ENCODE measurements at places on chromosomes 4 and X.

DNA sequence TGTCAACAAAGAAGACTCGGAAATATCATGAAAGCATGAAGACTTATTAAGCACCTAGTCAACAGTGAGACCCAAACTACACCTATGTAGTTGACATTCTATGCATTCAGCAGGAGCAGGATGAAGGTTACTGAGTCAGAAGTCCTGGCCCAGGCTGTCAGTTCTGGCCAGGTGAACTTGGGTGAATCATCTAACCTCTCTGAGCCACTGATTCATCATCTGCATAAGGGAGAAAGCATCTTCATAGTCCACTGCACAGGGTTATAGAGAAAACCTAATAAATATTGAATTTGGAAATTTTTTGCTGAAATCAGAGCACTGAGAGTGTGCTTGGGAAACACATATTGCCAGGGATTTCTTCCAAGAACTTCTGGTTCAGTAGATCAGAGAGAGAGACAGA lies 296.0 kb upstream of the SFRP2 start:
- no peak for DNase-seq

GRCh38 chrX:150762258-150763165 lies 69.3 kb downstream of the MTMR1 start:
- no peak for DNase-seq

- DNase-seq: no peak
Measured at GRCh38 chr4:38015886-38016515, 55.8 kb downstream of the PTTG2 start.

GRCh38 chrX:8711401-8711800 lies 20.5 kb downstream of the ANOS1 start:
- no peak for DNase-seq

- DNase-seq: no peak
Measured at GRCh38 chr4:41631523-41631922, 93.6 kb downstream of the LIMCH1 start.

DNA sequence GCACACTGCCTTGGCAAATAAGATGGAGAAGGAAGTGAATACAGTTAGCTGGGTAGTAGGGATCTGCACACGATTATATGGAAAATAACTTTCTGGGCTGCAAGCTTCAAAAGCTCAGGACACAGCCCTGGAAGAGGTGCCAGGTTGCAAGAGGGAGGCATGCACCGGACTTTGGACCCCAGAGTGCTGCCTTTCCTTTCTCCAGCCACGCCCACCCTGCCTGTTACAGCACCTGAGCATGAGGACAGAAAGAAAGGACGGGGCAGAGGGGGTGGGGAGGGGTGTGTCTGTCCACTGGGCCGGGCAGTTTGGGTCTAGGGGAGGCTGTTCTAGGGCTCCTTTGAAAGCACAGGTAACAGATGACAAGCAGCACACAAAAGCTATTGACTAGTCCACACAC lies 152.8 kb downstream of the ENPP6 start:
- DNase-seq: no peak

GRCh38 chr4:139848028-139848427 lies 182.4 kb downstream of the MGST2 start:
- DNase-seq: no peak

DNA sequence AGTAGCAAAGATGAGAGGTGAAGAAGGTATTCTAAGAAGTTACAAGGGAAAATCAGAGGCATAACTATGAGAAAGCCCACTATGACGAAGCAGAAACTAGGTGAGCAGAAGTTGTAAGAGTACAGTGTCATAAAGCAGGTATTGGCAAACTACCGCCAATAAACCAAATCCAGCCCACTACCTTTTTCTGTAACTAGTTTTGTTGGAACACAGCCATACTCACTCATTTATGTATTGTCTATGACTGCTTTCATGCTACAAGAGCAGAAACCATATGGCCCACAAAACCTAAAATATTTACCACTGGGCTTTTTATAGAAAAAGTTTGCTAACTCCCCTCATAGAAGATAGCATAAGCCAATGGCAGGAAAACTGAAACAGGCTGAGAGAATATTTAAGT lies 31.8 kb upstream of the ZCCHC13 start:
- DNase-seq: no peak

- DNase-seq: no peak
Measured at GRCh38 chr4:45646885-45647590, 476.8 kb downstream of the GABRG1 start.

DNA sequence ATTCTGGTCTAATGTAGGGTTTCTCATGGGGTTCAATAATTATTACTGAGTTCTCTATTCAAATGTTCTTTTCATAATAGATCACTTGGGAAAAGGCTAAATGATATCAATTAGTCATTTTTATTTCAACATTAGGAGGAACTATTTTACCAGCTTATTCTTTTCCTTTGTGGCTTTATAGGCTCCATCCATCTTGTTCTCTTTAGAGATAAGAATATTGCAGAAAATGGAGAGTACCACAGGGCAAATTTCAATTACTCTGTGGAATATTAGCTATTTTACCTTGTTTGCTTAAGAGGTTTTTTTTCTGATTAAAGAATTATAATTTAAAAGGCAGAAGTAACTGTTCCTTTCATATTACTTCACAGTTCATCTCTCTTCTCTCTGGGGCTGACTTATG lies 55.8 kb downstream of the MAP9 start:
- DNase-seq: no peak

DNA sequence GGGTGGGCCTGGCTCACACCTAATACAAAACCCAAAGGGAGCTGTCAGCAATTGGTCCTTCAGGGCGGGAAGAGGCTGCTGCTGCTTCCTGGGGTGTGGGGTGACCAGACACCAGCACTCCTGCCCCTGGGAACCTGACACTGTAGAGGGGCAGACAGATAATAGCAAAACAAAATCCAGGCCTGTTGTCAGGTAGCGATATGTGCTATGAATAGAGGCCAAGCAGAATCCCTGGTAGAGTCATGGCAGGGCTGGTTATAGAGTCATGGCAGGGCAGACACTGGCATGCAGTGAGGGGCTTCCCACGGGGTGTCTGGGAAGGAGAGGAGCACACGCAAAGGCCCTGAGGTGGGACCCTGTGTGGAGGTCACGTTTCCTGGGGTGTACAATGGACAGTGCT lies 79.6 kb upstream of the PSAPL1 start:
- no peak for DNase-seq

DNA sequence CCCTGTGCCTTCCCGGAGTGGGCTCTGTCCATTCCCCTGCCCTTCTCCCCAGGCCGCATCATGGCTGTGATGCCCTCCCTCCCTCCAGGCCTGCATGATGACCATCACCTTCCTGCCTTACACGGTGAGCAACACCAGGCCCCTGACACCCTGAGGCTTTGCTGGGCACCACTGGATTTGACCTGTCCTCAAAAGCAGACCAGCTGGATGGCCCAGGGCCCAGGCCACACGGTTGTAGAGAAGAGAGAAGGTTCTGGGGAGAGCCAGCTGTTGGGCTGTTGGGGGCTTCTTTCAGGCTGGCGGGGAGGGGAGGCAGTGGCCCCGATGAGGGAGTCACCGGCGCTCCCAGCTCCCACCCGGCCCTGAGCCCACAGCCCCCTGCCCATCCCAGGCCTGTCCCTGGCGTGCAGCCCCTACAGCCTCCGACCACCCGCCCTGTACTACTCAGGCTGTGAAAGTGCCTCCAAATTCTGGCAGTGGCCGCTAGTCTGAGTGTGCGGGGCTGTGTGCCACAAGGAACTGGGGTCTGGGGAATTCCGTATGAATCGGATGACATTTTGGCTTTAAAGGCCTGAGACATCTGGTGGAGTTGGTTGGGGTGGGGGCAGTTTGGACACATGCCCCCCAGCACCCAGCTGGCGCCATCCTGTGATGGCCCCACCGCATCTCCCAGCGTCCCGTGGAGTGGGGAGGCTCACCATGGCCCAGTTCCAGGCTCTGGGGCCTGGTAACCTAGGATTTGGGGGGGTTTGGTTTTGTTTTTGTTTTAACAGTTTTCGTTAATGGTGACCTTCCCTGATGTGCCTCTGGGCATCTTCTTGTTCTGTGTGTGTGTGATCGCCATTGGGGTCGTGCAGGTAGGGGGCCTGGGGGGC lies 19.6 kb downstream of the TMEM175 start:
- DNase-seq: no peak

DNA sequence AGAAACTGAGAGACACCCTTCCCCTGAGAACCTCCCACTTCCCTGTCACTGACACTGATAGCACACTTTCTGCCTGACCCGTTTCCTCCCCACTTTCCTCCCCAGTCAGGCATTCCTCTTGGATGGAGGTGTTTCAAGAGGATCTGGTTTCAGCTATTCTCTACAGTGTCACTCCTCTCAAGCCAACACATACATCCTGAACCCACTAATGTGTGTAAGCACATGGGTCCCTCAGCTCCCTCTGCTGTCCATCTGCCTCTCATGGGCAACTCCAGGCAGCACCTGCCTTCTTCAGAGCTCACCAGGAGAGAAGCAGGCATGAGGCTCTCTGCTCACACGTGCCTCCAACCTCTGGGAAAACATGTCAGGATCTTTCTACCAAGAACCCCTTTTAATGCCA lies 207.6 kb downstream of the NAF1 start:
- DNase-seq: no peak

- no peak for DNase-seq
Measured at GRCh38 chrX:39497702-39498265, 600.0 kb downstream of the BCOR start.

GRCh38 chr4:157792716-157793115 lies 380.1 kb downstream of the GASK1B start:
- DNase-seq: no peak

GRCh38 chrX:56468441-56468840 lies 95.0 kb upstream of the UBQLN2 start:
- no peak for DNase-seq

GRCh38 chr4:137558951-137559350 lies 26.7 kb upstream of the PCDH18 start:
- no peak for DNase-seq

- DNase-seq: peak; percentile 1
Measured at GRCh38 chr4:14621731-14622463, 380.4 kb upstream of the CPEB2 start.

DNA sequence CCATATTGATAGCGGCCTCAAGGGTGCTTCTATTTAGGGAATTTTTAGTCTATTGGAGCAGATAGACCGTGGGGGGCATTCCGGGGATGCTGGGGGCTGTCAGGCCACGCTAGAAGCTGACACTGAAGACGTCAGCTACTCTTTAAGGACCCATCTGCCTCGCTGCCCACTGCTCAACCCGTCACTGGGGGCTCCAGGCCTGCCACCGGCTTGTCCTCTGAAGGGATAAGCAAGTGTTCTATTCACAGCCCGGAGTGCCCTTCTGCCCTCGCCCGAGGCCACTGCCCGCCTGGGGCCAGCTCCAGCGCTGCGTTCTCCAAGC lies 679 bp upstream of the MSL3 start:
- DNase-seq: no peak

GRCh38 chrX:37847733-37848197 lies 394 bp upstream of the DYNLT3 start:
- DNase-seq: no peak

GRCh38 chrX:73847100-73847499 lies 284.1 kb downstream of the CHIC1 start:
- DNase-seq: no peak

GRCh38 chr4:169407217-169407845 lies 136.6 kb upstream of the SH3RF1 start:
- DNase-seq: no peak

DNA sequence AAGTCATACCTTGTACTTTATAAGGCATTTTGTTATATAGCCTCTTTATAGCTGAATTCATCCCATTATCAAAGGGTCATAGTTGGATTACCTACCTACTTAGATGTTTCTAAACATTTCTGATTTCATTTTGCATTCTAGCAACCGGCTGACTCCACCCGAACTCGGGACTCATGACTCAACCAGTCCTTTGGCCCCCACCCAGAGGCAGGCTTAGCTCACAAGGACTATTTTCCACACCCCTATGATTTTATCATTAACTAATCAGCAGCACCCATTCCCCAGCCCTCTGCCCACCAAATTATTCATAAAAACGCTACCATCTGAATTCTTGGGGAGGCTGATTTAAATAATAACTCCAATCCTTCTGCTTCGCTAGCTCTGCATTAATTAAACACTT lies 79.9 kb upstream of the EGFL6 start:
- DNase-seq: no peak

GRCh38 chr4:185183622-185184281 lies 20.0 kb downstream of the CFAP97 start:
- peak; percentile 84 for DNase-seq

- DNase-seq: no peak
Measured at GRCh38 chr4:53601251-53601764, 10.0 kb upstream of the LNX1 start.

- DNase-seq: peak; percentile 47
Measured at GRCh38 chr4:159946983-159947615, 844.2 kb downstream of the RAPGEF2 start.

- DNase-seq: no peak
Measured at GRCh38 chrX:123581586-123581985, 151.3 kb downstream of the THOC2 start.

DNA sequence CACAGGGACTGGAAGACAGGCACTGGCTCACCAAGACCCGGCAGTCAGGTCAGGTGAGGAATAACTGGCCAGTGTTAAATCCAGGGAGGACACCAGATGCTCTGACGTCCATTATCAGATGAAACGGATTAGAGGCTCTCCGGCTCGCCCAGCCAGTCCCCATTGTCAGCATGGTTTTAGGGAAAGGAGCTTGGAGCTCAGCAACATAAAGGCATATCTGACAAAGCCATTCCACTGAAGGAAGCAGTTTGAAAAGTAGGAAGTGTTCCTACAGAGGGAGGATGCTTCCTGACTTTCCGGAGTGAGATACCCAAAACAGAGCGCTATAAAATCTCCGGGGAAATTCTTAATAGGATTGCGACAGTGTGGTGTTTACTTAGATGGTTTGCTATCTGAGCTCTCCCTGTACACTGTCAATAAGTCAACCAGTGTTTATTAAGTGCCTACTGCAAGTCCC lies 14.8 kb downstream of the NDNF start:
- no peak for DNase-seq

- DNase-seq: peak; percentile 28
Measured at GRCh38 chr4:38489011-38489861, 174.8 kb upstream of the KLF3 start.

- DNase-seq: no peak
Measured at GRCh38 chr4:107658400-107659336, 61.4 kb downstream of the PAPSS1 start.

GRCh38 chr4:92359491-92359890 lies 55.7 kb downstream of the GRID2 start:
- DNase-seq: no peak

DNA sequence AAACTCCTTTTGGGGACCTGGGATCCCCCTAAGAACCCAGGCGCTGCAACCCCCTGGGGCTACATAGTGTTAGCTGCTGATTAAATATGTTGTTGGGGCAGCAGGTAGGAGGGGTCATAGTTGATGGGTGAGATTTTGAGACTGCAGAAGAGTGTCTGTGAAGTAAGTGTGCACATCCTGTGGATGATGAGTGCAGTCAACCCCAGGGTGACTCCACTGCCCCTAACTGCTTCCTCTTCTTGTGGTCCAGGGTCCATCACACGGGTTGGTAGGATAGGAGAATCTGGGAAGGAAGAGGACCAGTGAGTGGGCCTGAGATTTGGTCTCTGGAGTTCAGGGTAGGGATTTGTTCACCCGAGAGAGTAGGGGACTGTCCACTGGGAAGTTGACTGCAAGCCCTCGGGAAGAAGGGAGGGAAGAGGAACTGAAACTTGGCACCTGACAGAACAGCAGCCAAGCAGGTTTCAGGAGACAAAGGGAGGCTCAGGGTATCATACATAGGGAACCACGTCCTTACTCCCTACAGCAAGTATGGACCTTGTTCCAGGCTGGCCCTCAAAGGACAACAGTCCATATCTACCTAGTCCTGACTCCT lies 8.5 kb downstream of the DLG3 start:
- DNase-seq: no peak

GRCh38 chrX:8939322-8939721 lies 94.6 kb downstream of the FAM9B start:
- no peak for DNase-seq

- no peak for DNase-seq
Measured at GRCh38 chr4:4456816-4457578, 70.1 kb downstream of the NSG1 start.
